ENCODE measurements at places on chromosomes 1 and 21.

DNA sequence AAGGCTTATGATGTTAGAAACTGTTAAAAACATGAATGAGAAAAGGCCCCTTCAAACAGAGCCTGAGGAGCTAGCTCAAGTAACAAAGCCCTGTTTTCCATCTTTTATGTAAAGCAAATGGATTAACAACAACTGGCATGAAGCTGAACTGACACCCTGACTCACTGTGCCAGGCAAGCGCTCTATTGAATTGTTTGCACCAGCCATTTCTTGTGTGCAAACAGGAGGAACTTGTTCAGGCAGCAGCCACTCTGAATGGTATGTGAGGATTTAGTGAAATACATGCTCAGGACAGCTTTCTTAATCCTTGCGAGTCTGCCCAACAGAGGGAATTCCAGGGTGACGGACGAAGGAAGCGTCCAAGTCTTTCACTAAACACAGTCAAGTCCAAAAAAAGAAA, 291.1 kb upstream of the ADGRL2 start:
- DNase-seq: no peak

DNA sequence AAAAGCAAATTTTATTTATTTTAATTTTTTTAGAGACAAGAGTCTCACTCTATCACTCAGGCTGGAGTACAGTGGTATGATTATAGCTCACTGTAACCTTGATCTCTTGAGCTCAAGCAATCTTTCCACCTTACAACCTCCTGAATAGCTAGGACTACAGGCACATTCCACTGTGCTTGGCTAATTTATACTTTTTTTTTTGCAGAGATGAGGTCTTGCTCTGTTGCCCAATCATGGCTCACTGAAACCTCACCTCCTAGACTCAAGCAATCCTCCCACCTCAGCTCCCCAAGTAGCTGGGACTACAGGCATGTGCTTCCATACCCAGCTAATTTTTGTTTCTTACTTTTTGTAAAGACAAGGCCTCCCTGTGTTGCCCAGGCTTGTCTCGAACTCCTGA, 49.5 kb downstream of the DR1 start:
- DNase-seq: no peak

- no peak for DNase-seq
Observed at GRCh38 chr1:54754045-54754444, 10.3 kb downstream of the PARS2 start.

DNA sequence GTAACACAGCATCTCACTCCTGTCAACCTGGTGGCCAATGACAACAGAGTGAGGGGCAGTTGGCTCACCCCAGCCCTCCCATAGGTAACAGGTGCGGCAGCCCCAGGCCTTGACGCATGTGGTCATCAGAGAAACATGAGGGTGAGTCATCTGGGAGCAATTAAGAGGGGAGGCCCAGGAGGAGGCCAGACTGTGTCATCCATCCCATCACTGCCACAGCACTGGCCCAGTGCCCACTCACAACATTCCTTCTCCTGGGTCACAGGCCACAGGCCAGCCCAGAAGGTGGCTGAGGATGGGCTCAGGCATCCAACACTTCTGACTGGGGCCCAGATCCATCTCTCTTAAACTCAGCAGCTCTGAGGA, 17.1 kb downstream of the TEX35 start:
- DNase-seq: no peak

- no peak for DNase-seq
Observed at GRCh38 chr1:226821719-226822085, 48.7 kb upstream of the PSEN2 start.

- no peak for DNase-seq
Observed at GRCh38 chr1:218866507-218866906, 307.2 kb upstream of the LYPLAL1 start.

DNA sequence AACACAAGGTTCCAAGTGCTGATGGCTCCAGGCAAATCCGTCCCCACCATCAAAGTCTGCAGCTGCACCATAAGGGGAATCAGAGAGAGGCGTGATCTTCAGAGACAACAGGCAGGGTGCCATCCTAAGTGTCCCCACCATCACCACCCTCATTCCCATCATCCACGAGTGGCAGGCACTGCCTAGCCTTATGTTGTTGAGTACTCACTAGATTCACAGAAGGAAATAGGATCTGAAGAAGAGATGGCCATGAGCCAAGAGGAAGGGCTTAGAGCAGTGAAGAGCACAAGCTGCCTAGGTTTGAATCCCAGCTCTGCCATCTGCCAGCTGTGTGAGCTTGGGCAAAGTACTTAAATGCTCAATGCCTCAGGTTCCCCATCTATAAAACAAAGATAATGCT, 207.3 kb upstream of the CSF3R start:
- DNase-seq: no peak

DNA sequence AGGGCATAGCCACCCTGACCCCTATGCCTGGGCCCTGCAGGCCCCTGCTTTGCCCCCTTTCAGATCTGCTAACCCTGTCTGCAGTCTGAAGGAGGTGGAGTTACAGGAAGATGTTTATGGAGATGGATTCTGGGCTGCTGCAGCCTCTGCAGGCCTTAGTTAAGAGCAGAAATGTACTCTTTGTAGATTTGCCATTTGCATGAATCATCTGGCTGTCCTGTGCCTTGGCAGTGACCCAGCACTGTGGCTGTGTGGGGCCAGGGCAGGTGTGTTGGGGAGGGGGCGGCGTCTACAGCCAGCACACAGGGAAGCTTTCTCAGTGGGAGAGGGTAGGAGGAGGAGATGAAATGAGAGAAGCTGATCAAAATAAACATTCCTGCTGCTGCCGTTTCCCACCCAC, 867.3 kb downstream of the PLA2G4A start:
- no peak for DNase-seq

DNA sequence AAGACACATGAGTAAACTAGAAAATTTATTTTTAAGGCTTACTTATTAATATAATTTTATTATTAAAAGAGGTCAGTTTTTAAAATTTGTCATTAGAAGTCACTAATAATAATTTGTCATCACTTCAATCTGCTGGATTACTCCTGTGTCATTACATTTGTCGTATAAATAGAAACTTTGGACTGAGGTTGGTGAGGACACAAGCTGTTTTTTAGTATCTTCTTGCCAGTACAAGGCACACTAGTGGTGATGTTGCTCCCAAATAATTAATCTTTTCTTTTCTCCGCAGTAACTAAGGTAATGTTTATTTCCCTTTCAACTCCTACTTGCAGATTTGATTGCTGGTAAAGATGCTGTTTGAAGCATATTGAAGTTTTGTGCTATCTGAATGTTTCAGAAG, 59.4 kb upstream of the TENT5C start:
- DNase-seq: no peak

- no peak for DNase-seq
Observed at GRCh38 chr1:29172415-29172939, 9.2 kb downstream of the SRSF4 start.

DNA sequence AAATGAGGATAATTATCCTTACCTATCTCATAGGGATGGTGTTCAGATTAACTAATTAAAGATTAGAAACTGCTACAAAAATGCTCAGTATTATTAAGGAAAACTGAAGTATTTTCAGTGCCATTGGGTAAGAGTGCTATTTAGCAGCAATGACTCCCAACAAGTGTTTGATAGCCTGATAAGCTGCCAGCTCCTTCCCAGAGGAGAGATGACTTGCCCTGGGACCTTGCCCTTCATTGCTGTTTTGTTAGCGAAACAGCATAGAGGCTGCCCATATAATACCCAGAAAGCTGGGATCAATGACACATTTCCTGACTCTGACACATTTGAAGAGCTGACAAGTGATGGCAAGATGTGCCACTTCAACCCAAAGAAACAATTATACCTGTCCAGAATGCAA, 592.2 kb downstream of the ADGRL2 start:
- DNase-seq: no peak

DNA sequence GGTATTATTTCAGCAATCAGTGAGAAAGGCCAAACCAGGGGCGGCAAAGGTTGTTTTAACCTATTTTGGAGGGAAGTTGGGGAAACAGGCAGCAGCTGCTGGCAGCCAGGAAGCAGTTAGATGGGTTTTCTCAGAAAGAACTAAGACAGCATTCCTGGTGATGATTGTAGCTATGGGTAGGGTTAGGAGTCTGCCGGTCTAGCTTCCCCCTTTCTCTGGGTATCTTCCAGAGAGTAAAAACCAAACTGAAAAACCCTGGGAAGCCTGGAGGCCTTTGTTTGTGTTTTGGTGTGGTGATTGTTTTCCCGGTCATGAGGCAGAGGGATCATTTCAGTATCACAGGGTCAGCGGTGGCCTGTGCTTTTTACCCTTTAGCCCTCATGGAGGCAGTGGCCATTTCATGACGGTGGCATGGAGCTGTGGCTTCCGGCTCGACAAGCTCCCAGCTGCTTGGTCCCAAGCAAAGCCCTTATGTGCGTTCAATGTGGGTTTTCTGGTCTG, 19.5 kb upstream of the TNFRSF1B start:
- no peak for DNase-seq

GRCh38 chr1:200665861-200666260, 3.8 kb downstream of the DDX59 start:
- DNase-seq: no peak

DNA sequence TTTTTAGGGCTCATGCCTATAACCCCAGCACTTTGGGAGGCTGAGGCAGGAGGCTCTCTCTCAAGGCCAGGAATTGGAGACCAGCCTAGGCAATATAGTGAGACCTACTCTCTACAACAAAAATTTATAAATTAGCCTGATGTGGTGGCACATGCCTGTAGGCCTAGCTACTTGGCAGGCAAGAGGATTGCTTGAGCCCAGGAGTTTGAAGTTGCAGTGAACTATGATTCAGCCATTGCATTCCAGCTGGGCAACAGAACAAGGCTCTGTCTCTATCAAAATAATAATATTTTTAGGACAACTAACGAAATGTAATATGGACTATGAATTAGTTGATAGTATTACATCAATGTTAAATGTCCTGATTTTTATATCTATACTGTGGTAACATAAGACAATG, 68.8 kb upstream of the ARID1A start:
- DNase-seq: no peak

- DNase-seq: no peak
Observed at GRCh38 chr1:119587341-119587740, 60.7 kb downstream of the ZNF697 start.

GRCh38 chr1:223140611-223141405, 2.2 kb downstream of the TLR5 start:
- DNase-seq: no peak

GRCh38 chr1:17213782-17214148, 8.8 kb downstream of the PADI1 start:
- DNase-seq: no peak

- DNase-seq: no peak
Observed at GRCh38 chr1:15493869-15494390, 18.0 kb downstream of the CELA2B start.

DNA sequence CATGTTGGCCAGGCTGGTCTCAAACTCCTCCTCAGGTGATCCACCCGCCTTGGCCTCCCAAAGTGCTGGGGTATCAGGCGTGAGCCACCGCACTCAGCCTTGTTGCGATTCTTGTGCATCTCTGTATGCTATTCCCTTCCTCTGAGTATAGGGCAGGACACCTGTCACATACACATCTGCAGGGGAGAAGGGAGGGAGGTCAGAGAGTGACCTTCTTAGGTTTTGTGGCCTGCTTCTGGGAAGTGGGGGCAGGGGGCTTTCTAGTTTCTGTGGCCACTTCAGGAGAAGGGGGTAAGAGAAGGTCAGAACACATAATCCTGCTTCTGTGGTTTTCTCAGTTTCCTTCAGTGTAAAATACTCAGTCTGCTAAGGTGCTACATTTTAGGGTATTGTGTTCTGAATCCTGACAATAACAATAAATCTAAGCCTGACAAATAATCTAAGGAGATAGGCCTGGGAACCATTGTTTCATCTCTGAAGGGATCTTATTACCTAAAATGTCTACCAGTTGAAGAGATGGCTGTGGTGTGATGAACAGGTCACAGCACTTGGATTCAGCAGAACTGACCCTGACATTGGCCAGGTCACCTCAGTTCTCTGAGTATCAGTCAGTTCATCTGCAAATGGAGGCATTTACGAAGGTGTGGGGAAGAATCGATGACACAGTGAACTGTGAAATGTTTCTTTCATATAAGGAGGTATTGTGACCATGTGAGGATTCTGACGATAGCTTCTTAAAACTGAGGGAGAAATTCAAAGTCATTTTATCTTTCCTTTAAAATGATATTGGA, 212.6 kb upstream of the L1TD1 start:
- no peak for DNase-seq

GRCh38 chr1:169631249-169631648, 1.3 kb upstream of the SELP start:
- no peak for DNase-seq

DNA sequence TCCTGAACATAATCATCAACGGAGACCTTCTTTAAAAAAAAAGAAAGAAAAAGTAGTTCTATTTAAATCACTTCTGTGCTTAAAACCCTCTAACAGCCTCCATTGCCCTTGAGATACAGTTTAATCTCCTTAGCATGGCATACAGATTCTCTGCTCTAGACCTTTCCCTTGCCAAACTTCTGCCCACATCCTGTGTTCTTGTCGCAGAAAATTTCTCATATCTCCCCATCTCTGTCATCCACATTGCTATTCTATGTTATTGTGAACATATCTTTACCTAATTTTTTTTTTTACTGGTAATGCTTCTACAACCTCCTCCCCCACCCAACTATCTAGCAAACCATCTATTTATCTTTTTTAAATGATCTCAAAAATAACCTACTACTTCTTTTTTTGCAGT, 135.7 kb upstream of the PROX1 start:
- DNase-seq: no peak

DNA sequence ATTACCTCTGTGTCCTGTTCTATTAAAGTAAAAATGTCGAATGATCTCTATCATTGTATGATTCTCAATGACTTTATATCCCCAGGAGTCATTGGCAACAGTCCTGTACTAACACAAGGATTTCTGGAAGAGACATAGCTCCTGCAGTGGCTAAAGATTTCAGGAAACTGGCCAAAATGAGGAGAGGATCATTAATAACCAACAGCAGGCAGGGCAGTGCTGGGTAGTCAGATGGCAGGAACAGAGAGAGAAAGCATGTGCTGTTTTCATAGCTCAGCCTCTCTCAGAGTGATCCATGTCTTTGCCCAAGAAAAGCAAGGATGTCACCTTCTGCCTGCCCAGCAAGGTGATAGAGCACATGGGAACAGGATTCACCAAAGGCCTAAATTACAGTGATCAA, 604.7 kb upstream of the PLXNA2 start:
- no peak for DNase-seq

GRCh38 chr1:226108935-226109828, 46.7 kb downstream of the H3-3A start:
- DNase-seq: no peak

- no peak for DNase-seq
Observed at GRCh38 chr1:242824435-242824834, 299.9 kb upstream of the PLD5 start.

- DNase-seq: no peak
Observed at GRCh38 chr1:224539971-224540370, 76.1 kb upstream of the CNIH3 start.

DNA sequence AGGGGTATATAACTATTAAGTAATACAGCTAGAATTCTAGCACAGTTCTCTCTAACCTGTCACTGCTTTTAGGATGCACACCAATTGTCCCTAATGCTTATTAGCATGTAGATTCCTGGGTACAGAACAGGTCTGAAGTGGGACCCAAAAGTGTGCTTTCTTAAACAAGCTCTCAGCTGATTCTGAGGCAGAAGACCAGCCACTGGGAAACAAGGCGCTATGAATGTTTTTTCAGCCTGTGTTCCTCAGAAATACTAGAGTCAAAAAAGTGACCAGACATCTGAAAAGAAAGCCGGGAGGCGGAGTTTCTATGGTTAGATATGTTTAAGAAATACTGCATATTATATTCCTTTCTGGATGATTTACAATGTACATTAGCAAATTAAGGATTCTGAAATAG, 1.8 kb downstream of the PEF1 start:
- DNase-seq: no peak
